ENCODE measurements at places on chromosomes 3 and 15. TPM values are rescaled to one million over a fixed set of nuclear protein-coding genes. Genes with fewer than 3 reads are reported as not detected.

Gene WDR6
- 107 TPM for polyA plus RNA-seq

Gene RPUSD3
- 76.4 TPM for polyA plus RNA-seq

Gene CLDN16
- polyA plus RNA-seq = not detected

Gene CLDN18
- not detected for polyA plus RNA-seq

Gene RPP14
- 5.5 TPM for polyA plus RNA-seq

Gene FES
- polyA plus RNA-seq = 11.5 TPM

Gene HHATL
- polyA plus RNA-seq = not detected

Gene KBTBD13
- polyA plus RNA-seq = not detected

Gene CCRL2
- 1.8 TPM for polyA plus RNA-seq

Gene C3orf49
- not detected for polyA plus RNA-seq

Gene ZNF770
- polyA plus RNA-seq = 67.4 TPM

Gene EDEM1
- polyA plus RNA-seq = 56.7 TPM

Gene MAGEL2
- not detected for polyA plus RNA-seq

Gene IGF2BP2
- not detected for polyA plus RNA-seq

Gene CADPS
- not detected for polyA plus RNA-seq

Gene LRRC2
- polyA plus RNA-seq = not detected

Gene SLC9A9
- 20.3 TPM for polyA plus RNA-seq

Gene ALDH1L1
- not detected for polyA plus RNA-seq

Gene SCAP
- 31.3 TPM for polyA plus RNA-seq

Gene NKTR
- 6.9 TPM for polyA plus RNA-seq

Data from naive B cell (primary cell).